ENCODE measurements at places on chromosomes 6 and 20.

- no peak for DNase-seq
These were observed 40.5 kb upstream of the TAF8 start for GRCh38 chr6:42009844-42010184.

GRCh38 chr20:33282991-33283555 lies at the start of gene BPIFB1:
Gene BPIFB1, plus strand, starts transcription at chr20:33283214. Its CDS starts 2,860 bp downstream, at chr20:33286074.
- DNase-seq = no peak

GRCh38 chr6:108222504-108222903 lies 38.3 kb downstream of the SNX3 start:
- no peak for DNase-seq

GRCh38 chr6:121040831-121041230 lies 293.4 kb downstream of the TBC1D32 start:
- no peak for DNase-seq

- no peak for DNase-seq
These were observed 13.6 kb downstream of the GLP1R start for GRCh38 chr6:39062014-39062740.

DNA sequence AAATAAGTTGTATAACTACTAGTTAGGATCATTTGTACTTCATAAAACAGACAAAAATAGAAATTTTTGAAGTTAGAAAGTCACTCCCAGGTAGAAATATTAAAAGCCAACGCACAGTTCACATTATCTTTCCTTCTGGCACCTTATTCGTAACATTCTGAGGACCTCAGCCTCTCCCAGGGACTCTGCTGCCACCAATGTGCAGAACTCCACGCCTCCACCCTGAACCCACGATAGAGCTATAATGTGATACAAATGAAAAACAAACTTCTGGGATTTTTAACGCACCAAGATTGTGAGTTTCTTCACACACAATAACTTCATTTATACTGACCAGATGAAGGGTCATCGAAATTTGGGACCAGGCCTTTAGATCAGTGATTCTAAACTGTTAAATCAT lies 9.5 kb downstream of the BMP7 start:
- no peak for DNase-seq

GRCh38 chr6:52489881-52490280 lies 69.7 kb downstream of the EFHC1 start:
- DNase-seq = no peak

DNA sequence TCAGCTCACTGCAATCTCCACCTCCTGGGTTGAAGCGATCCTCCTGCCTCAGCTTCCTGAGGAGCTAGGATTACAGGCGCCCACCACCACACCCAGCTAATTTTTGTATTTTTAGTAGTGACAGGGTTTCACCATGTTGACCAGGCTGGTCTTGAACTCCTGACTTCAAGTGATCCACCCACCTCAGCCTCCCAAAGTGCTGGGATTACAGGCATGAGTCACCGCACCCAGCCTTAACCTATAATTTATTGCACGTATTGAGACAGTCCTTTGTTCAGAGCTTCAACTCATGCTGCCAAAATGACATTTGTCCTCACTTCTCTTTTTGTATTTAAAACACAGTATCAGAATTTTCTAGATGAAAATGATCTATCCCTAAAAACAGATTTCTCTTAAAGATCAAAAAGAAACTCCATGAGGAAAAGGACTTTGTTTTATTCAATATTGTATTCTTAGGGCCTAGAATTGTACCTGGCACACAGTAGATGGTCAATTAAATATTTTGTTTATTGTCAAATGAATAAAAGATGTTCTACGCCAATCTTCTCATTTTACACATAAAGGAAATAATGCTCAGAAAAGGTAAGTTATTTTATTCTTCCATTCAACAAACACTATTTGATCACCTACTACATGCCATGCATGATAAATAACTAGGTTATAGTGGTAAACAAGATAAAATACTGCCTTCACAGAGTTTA lies 10.8 kb downstream of the SERAC1 start:
- DNase-seq = no peak

DNA sequence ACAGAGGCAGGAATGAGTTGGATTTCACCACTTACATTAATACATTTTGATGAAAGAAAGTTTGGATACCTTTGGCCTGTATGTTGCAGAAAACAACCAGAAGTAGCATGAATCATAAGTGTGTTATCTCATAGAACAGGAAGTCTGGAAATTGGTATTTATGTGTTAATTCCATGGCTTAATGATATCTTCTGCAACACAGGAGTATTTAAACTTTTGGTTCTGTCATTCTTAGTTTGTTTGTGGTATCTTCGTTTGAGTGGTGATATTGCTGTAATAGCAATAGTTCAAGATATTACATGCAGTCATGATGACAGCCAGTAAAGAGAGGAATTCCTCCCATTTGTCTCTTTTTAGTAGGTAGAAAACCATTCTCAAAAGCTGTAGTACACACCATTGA lies 177.3 kb downstream of the CDKAL1 start:
- no peak for DNase-seq

- no peak for DNase-seq
These were observed 323.1 kb upstream of the SLC35B3 start for GRCh38 chr6:8758412-8758811.

DNA sequence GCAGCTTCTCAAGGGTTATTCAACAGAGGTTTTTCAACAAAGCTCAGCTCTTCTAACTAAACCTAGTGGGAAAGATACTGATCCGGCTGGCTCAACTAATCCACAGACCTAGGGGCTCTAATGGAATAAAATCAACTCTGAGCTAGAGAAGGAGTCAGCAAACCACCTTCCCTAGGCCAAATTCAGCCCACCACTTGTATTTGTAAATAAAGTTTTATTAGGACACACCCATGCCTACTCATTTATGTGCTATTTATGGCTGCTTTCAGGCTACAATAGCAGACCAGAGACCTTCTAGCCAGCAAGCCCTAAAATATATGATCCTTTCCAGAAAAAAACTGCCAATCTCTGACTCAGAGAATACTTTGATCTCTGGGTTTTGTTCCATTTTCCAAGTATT lies 6.0 kb upstream of the RAB22A start:
- DNase-seq = peak; percentile 6

DNA sequence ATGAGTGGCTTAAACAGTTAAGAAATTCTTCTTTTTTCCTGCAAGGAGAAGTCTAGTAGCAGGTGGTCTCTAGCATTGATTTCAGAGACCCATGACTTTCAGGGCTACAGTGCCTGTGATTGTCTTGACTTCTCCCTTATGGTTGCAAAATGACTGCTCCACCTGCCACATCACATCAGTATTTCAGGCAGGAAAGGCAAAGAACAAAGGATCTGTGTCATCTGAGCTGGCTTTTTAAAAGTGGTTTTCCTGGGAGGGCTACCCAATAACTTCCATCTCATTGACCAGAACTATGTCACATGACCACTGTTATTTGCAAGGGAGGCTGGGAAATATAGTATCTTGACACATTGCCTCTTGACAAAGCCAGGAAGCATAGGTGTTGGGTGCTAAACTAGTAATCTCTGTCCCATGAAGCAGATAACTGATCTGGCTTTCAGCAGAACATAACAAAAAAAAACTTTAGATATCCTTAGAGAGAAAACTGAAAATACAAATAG lies 226.2 kb downstream of the DHX35 start:
- DNase-seq = no peak

DNA sequence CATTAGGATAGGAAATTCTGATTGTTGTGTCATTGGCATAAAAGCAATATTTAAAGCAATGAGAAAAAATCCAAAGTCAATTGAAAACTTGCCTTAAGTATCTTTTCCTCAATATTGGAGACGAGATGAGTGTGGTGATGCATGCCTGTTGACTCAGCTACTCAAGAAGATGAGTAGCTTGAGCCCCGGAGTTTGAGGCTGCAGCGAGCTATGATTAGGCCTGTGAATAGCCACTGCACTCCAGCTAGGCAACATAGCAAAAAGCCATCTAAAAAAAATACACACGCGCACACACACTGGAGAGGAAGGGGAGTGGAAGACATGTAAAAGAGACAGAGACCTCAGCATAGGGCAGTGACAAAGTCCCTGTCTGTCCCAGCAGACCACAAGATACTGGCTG lies 9.7 kb upstream of the MARCKS start:
- DNase-seq = no peak

GRCh38 chr6:33834401-33835392 lies 30.9 kb upstream of the MLN start:
- no peak for DNase-seq

GRCh38 chr6:6623553-6623952 lies 35.0 kb downstream of the LY86 start:
- DNase-seq = no peak

DNA sequence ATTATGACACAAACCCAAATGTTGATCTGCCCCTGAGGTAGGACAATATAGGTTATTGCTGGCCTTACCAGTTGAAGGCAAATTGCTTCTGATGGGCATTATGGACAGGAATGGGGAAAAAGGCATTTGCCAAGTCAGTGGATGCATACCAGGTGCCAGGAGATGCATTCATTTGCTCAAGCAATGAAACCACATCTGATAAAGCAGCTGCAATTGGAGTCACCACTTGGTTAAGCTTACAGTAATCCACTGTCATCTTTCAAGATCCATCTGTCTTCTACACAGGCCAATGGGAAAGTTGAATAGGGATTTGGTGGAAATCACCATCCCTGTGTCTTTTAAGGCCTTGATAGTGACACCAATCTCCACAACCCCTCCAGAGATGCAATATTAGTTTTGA lies 648.6 kb downstream of the COL12A1 start:
- no peak for DNase-seq

- DNase-seq = no peak
These were observed 21.4 kb downstream of the SMOC2 start for GRCh38 chr6:168462289-168462853.

DNA sequence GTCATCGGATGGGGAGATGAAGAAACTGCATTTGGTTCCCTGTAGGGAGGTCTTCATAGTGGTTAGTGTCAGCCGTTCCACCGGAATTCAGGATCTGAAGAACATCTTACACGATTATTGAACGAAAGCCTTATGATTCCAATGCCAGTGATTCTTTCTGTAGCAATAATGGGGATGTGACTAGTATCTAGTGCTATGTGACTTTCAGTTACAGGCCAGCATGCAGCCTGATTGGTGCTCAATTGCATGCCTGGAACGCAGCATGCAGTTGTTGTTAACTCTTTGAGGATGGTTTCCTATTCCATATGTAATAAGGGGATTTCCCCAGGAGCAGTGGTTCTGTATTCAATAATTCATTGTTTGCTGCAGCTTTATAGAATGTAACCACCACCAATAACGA lies 71.6 kb upstream of the SLC22A1 start:
- no peak for DNase-seq

DNA sequence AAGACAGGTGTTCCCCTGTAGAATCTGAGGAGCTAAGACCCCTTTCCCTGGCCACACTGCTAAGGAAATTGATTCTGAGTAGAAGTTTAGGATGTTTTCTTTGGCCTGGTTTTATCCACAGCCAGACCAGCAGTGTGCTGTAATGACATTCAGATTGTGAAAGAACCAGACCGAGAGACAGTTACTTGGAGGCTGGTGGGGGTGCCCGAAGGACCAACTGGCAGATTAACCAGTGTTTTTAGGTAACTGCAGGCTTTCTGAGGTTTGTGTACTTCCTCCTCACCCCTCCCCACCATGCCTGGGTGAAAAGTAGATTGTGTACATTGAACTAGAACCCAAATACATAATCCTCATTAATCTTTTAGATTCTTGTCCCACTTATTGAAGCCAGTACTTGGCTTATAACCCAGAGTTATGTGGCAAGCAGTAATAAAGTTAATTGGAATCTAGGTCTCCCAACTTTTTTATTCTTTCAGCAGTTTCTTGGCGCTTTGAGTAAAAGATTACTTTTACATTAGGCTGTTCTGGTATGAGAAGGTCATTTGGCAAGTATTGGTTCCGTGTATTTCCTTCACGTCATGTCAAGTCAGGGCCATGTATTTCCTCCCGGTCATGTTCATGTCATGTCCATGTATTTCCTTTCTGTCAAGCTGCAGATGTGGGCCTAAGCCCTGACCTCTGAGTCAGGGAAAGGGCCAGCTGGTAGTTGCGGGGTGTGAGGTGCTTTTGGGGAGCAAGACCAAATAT lies 93.7 kb downstream of the TCP11 start:
- DNase-seq = no peak

DNA sequence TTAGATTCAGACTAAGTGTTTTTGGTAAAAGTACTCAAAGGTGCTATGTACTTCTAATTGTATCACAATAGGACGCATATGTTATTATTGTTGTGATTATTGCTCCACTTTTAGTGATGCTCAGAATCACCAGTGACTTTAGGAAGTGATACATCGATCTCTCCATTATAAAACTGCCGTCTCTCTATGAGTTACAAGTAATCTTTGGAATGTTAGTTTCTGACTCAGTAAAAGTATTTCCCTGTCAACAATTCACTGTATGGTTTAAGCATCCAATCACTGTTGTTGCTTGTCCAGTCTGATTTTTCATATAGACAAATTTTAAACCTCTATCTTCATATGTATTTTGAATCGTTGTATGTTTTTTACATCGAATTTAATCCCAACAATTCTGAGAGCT lies 9.4 kb downstream of the DCBLD1 start:
- DNase-seq = no peak

DNA sequence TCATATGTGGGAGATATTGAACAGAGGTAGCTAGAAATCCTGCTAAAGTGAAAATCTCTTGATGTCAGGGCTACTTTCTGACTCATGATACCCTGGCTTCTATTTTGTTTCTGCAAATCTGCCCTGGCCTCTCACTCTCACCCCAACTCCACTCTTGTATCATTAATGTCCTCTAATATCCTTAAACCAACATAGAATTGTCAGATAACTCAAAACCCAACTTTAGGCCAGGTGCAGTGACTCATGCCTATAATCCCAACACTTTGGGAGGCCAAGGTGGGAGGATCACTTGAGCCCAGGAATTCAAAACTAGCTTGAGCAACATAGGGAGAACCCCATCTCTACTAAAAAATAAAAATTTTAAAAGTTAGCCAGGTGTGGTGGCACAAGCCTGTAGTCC lies 33.8 kb upstream of the OSTM1 start:
- DNase-seq = no peak

DNA sequence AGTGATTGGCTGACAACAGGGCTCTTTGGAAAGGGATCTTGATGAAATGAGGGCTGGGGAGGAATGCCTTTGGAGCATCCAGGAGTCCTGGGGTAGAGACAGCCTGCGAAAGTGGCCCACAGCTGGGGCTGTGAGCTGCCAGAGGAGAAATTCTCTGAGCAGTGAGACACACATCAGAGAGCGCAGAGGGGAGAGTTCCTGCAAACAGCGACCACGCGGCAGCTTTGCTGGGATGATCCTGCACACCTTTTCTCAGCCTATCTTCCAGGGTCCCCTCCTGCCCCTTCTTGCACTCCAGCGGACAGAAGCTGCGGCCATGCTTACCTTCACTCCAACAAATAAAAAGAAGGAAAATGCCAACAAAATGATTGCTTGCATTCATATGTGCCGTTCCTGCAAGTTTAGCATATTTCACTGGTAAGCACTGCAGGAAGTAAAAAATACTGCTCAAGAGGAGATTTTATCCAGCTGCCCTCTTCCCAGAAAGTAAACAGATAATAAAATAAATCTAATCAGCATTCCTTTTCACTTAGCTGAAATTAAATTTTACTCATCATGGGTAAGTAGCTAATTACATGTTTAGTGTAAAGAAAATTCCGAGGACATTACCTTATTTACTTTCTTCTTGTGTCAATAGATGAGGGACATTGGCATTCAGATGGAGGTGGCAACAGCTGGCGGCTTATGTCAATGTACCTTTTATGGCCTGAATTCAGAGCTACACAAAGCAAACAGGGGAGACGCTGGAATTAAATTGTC lies 339.9 kb upstream of the ARID1B start:
- no peak for DNase-seq

Data from NCI-H187 (cell line).